AG10803 (cell line): ENCODE measurements at places on chromosomes 5 and 9.

- DNase-seq = no peak
Observed at GRCh38 chr9:10112798-10113197, 500.0 kb downstream of the PTPRD start.

DNA sequence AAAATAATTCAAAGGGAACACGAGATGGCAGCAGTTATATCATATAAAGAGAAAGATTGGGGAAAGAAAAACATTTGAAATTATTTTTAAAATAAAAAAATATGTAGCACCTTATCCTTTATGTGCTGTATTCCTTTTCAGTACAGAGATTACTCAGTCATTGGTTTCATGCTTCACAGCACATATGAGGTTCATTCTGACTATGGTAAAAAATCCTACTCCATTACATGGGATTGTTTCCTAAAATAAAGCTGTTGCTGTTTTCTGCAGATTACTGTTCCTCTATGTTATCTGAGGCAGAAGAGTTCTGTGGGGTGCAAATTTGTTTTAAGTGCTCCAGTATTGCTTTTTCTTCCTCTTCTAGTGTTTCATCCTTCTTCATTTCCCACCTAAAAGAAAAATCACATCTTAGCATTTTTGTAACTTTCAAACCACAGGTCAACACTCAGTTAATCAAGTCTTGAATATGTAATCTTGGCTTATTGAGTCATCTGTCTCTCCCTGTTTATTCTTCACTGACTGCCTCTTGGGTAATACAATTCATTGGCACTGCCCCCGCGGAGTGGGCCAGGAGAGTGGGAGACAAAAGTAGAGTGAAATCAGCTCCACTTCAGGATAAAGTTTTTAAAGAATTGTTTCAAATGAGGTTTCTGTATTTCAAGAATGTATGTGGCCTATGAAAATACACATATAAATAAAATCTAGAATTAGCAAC is 412.5 kb upstream of the POU5F2 start:
- DNase-seq = peak; percentile 39

GRCh38 chr9:5629312-5630080 is 589 bp downstream of the RIC1 start:
- DNase-seq = peak; percentile 28

DNA sequence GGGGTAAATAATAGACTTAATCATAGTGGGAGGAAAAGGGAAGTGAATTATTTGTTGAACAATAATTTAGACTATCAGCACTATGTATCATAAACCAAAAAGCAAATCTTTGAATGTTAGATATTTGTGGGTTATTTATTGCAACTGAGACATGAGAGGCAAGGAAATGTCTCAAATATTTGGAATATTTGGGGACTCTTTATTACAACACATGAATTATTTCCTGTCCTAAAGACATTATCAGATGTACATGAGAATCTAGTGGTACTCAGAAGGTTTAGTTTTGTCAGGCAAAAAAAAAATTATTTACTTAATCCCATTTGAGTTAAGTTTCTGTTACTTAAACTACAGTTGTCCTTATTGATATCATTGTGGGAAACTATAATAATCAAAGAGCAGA is 91.1 kb downstream of the TLR4 start:
- peak; percentile 23 for DNase-seq

DNA sequence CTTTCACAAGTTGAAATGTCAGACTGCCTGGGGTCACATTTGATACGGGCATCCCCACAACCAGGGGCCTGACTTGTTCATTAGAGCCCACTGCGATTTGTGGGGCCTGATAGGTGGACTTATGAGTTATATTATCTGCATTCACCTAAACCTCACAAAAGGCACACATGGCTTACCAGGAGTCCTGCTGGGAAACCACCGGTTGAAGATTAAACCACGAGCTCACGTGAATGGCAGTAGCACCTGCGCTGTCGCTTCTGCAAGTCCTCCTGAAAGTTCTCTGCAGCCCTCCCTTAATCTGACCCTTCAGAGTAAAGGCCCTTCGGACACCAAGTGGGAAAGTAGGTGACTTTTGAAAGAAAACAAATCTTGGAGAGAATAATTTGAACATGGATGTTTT is 68.9 kb downstream of the PPIC start:
- no peak for DNase-seq

DNA sequence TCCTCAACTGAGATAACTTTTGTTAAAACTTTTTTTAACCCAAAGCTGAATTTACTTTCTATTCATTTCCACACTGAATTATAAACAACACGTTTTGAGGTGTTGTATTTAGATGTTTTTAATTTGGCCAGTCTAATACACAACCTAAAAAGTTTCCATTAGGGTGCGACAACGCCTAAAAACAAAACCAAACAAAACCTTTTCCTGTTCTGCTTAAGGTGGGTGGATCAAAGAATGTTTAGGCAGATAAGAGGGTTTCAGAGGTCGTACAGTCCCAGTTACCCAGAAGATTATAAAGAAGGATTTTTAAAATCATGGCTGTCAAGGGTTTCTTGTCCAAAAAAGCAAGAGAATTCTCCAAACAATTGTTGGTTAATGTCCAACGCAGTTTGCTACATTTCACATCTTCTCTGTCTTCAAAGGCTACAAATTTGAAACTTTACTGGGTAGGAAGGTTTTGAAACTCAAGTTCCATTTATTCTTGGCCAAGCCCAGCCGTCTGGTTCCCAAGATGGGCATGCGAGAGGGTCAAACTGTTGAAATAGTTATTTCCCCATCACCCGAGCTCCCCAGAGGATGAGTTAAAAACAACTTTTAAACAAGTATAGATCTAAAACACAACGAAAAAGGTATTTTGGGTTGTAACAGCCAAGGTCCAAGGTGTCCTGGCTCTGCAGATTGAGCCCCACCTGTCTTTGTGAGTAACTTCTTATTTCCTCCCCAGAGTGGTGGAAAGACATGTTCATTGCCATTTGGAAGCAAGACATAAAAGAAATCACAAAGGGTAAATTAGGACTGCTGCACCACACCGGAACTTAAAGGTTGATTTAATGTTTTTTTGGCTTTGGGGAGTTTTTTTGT is 122.8 kb upstream of the MAP3K1 start:
- no peak for DNase-seq

GRCh38 chr5:125501396-125501795 is 755.0 kb upstream of the ZNF608 start:
- peak; percentile 7 for DNase-seq

GRCh38 chr5:72224946-72225463 is 95.0 kb downstream of the MRPS27 start:
- DNase-seq = peak; percentile 90

DNA sequence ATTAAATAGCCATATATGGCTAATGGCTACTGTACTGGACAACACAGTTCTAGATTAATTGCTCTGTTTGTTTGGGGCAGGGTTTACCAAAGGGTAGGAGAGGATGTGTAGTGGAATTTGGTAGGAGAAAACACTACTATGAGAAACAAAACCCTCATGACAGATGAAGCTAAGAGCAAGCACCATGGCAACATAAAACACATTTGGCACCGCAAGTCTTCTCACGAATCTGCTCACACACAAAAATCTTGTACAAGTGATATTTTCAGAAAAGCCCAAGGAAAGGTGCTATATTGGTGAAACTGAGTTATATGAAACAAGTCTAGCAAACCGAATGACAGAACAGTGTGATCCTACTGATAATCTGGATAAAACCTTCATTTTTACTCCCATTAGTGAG is 38.5 kb downstream of the CSF2 start:
- DNase-seq = no peak

DNA sequence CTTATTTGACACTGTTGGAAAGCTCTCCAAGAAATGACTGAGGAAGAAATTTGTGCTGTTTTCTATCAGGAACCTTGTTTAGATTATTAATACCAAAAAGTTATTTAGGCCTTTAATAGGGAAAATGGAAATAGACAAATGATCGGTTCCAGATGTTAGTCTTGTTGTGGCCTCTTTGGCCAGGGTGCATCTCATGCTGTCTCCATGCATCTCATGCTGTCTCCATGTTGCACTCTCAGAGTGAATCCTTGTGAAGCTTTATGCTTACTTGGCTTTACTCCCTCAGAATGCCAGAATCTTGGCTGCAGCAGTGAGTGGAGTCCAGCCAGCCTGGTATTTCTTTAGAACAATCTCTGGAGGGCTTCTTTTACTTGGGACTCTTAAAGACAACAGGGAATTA is 185.5 kb downstream of the ARHGAP26 start:
- DNase-seq = peak; percentile 41

- peak; percentile 29 for DNase-seq
Observed at GRCh38 chr9:124708074-124708473, 63.0 kb downstream of the NR6A1 start.

DNA sequence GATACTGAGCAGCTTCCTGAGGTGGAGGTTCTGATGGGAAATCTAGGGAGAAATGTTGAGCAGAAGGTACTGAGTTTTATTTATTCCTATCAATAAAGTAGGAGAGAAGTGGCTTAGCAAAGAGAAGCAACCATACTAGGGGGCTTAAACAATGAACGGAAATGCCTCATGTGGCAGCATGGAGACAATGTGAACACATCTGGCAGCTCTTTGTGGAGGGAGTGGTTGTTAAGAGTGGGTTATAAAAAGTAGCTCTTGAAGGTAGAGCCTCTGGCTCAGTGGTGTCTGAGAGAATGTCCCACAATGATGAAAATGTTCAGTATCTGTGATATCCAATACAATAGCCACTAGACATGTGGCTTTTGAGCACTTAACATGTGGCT is 52.7 kb upstream of the EQTN start:
- DNase-seq = no peak
